H9 (cell line): ENCODE measurements at places on chromosomes 7 and 10.

DNA sequence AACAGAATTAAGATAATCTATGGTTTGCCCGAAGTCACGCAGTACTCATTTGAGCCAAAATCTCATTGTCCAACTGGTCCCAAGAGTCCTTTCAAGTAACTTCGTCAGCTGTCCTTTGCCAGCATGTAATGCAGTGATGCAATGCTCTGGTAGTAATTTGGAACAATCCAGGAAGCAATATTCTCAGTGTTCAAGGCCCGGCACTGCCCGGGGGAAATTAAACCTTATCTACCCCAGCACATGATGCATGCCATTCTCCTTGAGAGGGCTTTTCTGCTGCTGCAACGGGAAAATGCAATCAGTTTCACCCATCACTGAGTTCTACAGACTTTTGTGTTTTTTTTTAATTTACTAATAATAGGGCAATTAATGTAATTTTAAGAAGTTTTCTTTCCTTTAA is 77.6 kb upstream of the NME8 start:
- no peak for DNase-seq

GRCh38 chr7:155104913-155105312 is 34.8 kb downstream of the HTR5A start:
- no peak for DNase-seq

- DNase-seq = no peak
Measured at GRCh38 chr10:131127138-131127589, 184.4 kb downstream of the TCERG1L start.

GRCh38 chr10:4846775-4847174 is 20.8 kb downstream of the AKR1E2 start:
- no peak for DNase-seq

DNA sequence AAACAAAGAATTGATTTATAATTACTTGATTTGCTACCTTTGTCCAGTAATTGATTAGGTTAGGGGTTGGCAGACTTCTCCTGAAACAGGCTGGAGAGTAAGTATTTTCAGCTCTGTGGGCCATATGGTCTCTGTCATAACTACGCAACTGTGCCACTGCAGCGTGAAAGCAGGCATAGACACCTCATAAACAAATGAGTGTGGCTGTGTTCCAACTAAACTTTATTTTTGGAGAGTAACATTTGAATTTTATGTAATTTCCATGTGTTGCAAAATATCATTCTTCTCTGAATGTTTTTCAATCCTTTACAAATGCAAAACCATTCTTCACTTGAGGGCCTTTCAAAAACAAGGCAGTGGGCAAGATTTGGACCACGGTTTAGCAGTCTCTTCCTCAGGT is 76.9 kb downstream of the GALNT17 start:
- DNase-seq = no peak

DNA sequence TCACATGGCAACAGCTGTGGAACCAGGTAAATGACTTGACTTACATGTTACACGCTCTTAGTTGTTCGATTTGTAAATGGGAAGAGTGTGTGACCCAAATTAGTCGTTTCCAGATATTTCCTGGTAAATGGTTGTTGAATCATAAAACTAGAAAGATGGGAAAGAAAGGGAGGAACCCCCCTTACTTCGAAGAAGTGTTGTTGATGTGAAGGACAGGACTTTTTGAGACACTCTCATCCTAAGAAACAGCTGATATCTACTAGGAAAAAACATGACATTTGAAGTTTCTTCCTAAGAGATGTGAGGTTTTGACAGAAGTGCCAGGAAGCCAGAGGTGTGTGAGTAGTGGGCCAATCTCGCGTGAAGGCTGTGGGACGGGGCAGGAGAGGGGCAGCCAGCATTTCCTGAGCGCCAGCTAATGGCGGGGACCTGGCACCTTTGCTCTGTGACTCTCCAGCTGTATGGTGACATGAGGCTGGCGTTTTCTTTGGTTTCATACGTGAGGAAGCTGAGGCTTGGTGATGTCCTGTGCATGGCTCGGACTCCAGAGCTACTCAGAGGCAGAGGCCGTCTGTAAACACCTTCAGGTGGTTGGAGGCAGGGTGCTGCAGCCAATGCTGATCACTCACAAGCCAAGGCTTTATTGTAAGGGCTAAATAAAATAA is 53.7 kb downstream of the IKZF1 start:
- no peak for DNase-seq

GRCh38 chr7:106070201-106070551 is 41.9 kb downstream of the SYPL1 start:
- no peak for DNase-seq

- DNase-seq = no peak
Measured at GRCh38 chr10:8752146-8752843, 697.8 kb downstream of the GATA3 start.

DNA sequence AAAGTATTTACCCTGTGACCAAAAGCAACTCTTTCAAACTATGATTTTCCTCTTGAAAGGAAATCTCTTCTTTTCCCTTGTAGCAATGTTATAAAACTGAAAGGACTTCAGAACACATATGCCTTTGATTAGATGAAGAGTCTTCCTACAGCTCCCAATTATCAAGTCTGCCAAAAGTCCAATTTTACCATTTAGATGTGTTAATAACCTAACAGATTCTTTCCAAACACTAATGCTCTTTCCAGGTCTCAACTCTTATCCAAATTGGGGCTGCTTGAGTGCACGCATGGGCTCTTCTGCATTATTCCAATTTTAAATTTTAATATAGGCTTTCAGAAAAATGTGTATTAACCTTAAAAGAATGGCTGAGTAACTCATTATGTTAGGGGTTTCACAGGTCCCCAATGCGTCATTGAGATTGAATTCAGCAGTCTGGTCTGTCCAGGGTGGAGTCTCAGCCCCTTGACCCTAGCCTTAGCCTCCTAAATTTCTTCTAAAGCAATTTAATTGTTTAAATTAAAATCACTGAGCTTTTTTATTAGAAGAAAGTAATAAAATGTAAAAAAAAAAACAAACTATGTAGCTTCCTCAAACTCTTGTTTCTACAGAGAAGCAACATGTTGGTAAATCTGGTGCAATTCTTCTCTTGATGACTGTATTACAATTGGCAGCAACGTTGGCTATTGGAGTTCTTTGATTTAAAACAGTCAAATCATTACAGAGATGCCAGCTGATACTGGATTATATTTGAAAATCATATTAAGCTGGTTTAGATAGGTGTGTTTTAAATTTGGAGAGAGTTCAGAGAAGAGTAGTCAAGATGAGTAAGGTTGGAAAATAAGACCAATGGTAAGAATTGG is 170.4 kb downstream of the DKK1 start:
- no peak for DNase-seq
